Lower lobe of right lung (tissue), 2 donors: ENCODE measurements at places on chromosomes 3 and 15. TPM values are rescaled to one million over a fixed set of nuclear protein-coding genes. Genes with fewer than 3 reads are reported as not detected.

The IL5RA gene
- total RNA-seq: 5.6 TPM

GRCh38 chr3:125651244-125651643, 55.9 kb upstream of the OSBPL11 start:
- no peak for DNase-seq

DNA sequence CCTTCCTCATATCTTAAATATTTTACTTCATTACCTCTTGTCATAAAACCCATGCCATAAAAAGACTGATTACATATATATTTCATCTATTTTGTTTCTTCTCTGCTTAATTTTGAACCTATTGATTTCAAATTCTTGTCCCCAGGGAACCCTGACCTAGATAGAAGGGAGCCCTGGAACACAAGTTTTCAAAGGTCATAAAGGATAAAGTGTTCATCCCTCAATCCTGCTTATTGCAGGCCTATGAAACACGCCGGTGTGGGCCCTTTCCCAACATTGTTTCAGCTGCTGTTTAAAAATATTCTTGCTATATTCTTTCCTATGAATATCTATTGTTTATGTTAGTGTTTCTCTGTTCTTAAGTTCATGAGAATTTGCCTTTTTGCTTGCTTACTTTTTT, 1389.5 kb upstream of the GBE1 start:
- no peak for DNase-seq

The HTR3E gene
- total RNA-seq: not detected

DNA sequence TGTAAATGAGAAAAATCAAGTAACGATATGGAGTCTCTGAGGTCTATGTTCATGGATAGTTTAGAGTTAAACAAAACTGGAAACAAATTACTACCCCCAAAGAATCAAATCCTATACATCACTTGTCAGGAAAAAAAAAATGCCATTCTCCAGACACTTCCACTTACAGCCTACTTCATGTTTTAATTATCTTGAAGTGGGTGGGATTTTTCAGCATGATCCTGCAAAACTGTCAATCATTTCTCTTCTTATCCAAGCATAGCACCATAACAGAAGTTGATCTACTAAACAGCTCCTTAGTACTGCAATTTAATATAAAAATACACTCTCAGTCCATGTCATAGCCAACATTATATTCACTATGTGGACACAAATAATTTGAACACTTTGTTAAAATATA, 833.9 kb downstream of the TUSC7 start:
- DNase-seq: no peak

The ITIH1 gene
- not detected for total RNA-seq

DNA sequence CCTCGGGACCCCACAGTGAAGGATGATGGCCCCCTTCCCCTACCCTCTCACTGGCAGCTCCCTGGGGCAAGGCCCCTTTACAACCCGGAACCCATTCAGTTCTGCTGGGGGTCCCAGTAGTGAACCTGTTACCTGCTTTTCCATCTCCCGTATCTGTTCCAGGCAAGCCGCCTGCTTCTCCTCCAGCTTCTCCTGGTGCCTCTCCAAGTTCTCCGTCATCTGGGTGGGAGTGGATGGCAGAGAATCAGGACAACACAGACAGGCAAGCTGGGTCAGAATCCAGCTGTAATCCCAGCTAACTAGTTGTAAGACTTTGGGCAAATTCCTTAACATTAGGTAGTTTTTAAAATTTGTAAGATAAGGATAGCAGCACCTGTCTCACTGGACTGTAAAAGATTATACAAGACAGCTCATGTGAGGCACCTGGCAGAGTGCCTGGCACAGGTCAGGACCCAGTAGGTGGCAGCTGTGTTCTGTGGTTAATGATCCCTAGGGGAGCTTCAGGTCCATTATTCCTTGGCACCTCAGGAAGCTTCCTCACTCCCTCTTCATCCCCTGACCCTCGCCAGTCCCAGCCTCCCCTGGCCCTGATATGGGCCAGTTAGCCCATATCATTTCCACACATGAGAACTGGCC, 6.4 kb upstream of the ANKRD63 start:
- DNase-seq: no peak

DNA sequence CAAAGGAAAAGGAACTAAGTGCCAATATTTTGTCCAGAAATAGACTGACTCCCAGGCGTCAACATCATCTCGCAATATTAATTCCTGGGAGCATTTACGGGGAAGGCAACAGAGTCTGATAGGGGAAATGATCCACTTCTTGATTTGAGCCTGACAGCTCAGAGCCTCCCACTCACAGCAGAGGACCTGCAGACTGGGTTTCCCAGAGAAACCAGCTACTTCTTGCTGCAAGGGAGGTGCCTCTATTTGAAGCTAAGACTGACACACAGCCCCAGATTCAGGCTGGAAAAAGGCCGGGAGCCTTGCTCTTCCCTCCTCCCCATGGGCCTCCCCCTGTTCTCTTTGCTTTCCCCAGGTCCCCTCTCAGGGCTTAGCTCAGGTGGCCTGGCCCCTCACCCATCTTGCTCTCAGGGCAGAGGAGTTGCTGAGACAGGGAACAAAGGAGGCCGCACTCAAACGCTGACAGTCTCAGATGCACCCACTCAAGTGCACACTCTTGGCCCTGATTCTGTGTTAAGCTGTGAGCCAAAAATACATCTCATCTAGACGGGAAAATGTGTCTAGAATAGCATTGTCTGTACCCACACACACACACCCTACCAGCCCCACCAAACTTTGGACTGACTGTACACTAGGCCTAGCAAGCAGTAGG, 49.8 kb upstream of the DCLK3 start:
- no peak for DNase-seq

The ESYT3 gene
- total RNA-seq: 40.3 TPM

The TIGIT gene
- total RNA-seq: 1.7 TPM

GRCh38 chr15:75947092-75947491, 43.4 kb downstream of the FBXO22 start:
- no peak for DNase-seq

DNA sequence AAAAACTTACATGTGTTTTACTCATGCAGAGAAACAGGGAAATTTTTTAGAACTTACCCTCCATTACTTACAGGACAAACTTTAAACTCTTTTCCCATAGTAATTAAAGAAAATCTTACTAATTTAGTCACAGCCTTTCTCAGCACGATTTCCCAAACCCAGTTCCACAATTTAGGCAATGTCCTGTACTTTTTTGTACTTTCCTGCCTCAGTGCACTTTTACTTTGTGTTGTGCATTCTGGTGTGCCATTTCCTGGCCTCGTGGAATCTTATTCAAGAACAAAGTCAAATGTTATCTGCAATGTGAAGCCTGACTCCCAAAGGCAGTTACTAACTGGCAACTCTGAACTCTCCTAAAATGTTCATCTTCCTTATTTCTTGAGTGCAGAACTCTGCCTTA, 1.9 kb downstream of the SLC33A1 start:
- no peak for DNase-seq

GRCh38 chr3:131714585-131715220, 211.9 kb upstream of the MRPL3 start:
- no peak for DNase-seq

- DNase-seq: no peak
Measured at GRCh38 chr3:164320962-164321361, 757.3 kb downstream of the SI start.

- no peak for DNase-seq
Measured at GRCh38 chr3:195102609-195103467, 168.1 kb downstream of the XXYLT1 start.

The RTP4 gene
- total RNA-seq: 10.9 TPM

The GPR160 gene
- 24.4 TPM for total RNA-seq

- DNase-seq: no peak
Measured at GRCh38 chr3:30620402-30621360, 14.3 kb downstream of the TGFBR2 start.

GRCh38 chr3:99875581-99875928, 57.9 kb downstream of the CMSS1 start:
- DNase-seq: no peak

DNA sequence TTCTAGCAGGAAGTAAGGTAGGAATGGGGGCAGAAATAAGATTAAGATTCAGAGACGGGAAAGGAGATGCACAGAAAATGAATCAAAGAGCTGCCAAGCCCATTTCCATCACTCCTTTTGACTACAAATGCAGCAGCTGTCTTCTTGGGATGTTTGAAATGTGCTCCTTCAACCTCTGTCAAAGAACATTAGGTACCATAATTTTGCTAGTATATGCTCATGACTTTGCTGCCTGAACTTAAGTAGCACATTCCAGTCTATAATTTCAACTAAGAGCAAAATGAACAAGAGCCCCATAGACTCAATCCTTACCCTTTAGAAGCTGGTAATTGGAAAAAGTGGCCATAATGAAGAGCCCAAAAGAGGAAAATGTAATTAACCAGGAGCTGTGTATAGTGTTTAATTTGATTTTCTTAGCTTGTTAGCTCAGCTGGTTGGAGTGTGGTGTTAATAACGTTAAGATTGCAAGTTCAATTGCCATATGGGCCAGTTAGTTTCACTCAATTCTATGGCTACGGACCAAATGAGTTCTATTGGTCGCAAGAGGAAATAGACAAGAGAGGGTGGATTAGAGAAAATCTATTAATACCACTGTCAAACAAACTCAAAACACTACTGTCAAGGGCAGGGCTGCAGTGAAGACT, 349.9 kb downstream of the ZBBX start:
- DNase-seq: no peak

GRCh38 chr15:60649845-60650548, 171.1 kb upstream of the ICE2 start:
- DNase-seq: no peak

- DNase-seq: peak; percentile 74
Measured at GRCh38 chr15:100438570-100438969, 90.2 kb downstream of the CERS3 start.

GRCh38 chr3:184549796-184550577, 11.6 kb upstream of the EPHB3 start:
- DNase-seq: no peak

- no peak for DNase-seq
Measured at GRCh38 chr3:48697952-48698351, 12.2 kb upstream of the NCKIPSD start.

DNA sequence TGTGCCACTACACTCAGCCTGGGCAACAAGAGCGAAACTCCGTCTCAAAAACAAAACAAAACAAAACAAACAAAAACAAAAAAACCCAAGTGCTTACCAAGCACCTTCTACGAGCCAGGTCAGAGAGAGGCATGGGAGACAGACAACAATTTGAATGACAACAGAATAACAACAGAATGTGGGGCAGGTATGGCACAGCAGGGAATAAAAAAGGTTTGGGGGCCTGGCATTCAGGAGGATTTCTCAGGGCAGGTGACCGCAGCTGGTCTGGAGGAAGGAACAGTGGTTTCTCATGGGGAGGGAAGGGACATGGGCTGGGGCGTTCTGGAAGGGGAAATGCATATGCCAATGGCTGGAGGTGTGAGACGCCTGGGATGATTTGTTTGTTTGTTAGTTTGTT, 22.5 kb upstream of the PARL start:
- DNase-seq: no peak

DNA sequence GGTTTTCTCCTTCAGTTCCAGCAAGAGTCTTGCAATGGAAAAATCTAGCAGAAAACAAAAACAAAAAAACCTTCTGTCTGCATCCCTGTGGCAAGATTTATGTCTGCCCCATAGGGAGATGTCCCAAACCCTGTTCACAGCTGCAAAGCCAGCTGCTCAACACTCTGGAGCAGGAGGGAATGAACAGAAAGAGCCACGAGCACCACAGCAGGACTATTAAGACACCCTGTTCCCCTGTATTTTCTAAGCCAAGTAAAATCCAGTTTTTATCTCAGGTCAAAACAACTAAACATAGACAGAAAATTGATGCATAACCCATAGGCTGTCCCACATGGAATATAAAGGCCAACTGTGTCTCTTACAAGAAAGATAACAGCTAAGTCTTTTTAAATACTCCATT, 357.9 kb downstream of the LSAMP start:
- DNase-seq: no peak

The WWTR1 gene
- total RNA-seq: 89.5 TPM

The LYZL4 gene
- total RNA-seq: not detected

The TMEM212 gene
- 5.2 TPM for total RNA-seq

DNA sequence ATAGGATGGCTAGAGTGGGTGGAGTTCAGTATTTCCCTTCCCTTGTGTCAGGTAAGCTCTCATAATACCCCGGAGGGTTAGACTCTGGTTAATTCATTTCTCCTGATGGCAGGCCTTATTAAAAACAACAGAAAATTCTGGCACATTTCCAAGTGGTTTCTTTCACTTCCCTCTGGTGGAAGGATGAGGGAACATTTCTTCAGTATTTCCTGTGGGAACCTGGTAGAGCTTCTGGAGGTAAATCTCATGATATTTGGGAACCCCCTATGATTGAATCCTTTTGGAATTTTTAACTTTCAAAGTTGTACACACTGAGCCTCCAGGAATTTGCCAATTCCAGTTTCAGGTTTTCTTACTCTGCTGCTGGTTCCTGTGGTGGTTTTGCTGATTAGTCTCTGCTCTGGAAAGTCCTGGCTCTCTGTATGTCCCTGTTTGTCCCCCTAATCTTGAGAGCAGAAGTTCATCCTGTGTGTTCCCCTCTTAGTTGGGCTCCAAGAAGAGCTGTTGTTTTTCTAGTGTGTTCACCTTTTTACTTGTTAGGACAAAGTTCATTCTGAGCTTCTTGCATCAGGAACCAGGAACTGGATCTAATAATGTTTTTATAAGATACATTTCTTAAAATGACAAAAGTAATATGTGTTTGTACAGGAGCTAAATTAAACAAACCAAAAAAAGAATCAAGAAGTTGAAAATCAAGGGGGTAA, 12.1 kb downstream of the CHRNA7 start:
- no peak for DNase-seq

The DUOX2 gene
- 4.0 TPM for total RNA-seq

The GABRG3 gene
- not detected for total RNA-seq

- DNase-seq: no peak
Measured at GRCh38 chr15:73687351-73687750, 3.2 kb downstream of the CD276 start.

The OR4F6 gene
- total RNA-seq: not detected

GRCh38 chr15:79282371-79283251, at the start of gene ANKRD34C:
ANKRD34C (plus strand) TSS chr15:79282722; CDS start chr15:79293285, 10,563 bp downstream.
- no peak for DNase-seq

DNA sequence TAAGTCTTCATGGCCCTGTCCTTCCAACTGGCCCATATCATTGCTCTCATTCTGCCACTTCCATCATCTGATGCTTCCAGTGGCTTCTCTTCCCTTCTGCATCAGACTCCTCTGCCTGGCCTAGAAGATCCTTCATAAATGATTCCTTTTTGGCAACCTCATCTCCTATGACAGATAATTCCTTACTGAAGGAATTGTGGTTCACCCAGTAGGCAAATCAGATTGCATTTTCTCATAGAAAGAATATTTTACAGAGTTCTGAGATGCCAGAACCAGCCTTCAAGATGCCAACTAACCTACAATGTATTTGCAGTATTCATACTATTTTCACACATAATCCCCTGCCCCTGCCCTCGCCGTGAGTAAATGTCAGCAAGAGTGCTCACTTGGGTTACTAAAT, 423.0 kb upstream of the TGFBR2 start:
- DNase-seq: no peak
